ENCODE measurements at places on chromosomes 12 and 14.

DNA sequence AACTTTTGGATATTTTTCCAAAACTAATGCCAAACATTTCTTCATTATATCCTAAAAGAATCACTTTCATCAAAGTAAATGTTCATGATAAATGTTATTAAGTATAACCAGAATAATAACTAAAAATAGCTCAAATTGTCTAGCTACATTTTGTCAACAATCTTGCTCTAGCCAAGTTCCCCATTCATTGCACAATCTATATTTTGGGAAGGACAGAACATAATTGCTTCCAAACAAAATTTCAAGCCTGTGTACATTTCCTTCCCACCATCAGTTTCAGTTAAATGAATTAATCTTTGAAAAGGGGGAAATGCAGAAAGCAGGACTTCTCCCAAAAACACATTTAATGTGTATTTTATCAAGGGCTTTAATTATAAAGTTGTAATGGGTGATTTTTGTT lies 98.0 kb upstream of the PLEKHG7 start:
- no peak for DNase-seq

GRCh38 chr14:30355431-30355913 lies 203.5 kb upstream of the G2E3 start:
- no peak for DNase-seq

GRCh38 chr12:127716166-127716565 lies 550.8 kb upstream of the TMEM132C start:
- no peak for DNase-seq

- no peak for DNase-seq
Observed at GRCh38 chr12:132622437-132623071, 4.0 kb downstream of the P2RX2 start.

- no peak for DNase-seq
Observed at GRCh38 chr12:20183563-20183962, 184.8 kb upstream of the PDE3A start.

All from HAP-1 (cell line).